ENCODE measurements at places on chromosomes 4 and X.

- DNase-seq, result peak; percentile 46
These were observed 57.7 kb downstream of the ARHGAP10 start for GRCh38 chr4:147789596-147789995.

DNA sequence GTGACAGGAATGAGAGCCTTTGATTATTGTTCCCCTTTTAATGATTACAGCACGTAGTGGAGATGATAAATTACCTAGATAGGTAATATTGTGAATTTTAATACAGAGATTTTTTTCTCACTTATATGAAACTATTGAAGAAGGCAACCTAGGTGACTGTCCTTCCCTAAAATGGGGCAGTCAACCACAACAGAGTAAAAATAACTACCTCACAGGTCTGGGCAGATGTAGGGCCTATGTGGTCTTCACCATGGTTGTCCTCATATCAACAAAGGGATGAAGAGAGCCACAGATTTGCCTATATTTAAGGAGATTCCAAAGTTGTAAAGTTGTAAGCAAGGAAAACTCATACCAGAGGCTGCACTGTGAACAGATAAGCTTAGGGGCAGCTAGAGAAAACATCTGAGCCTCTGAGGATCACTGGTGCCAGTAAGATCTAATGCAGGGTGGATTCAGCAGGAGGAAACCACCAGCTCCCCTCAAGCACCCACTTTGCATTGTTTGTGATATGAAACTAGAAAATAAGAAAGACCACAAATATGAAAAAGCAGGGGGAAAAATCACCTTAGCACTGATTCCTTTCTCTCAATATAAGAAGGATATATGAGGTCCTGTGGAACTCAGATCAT, 547.9 kb upstream of the GALNTL6 start:
- DNase-seq, result no peak

DNA sequence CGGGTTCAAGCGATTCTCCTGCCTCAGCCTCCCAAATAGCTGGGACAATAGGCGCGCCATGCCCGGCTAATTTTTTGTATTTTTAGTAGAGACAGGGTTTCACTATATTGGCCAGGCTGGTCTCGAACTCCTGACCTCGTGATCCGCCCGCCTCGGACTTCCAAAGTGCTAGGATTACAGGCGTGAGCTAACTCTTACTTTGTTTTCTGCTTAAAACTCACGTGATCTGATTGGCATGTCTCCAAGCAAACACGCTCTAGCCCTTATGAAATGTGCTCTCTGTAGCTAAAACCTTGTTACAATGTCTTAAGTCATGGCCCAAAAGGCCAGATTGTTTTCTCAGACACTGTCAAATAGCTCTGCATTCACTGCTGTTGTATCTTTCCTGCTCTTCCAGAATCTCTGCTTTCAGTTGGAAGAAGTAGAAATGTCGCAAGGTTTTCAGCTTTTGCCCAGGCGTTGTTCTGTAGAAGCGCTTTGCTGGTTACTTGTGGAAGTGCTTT, 39.7 kb upstream of the OGT start:
- DNase-seq, result peak; percentile 4

DNA sequence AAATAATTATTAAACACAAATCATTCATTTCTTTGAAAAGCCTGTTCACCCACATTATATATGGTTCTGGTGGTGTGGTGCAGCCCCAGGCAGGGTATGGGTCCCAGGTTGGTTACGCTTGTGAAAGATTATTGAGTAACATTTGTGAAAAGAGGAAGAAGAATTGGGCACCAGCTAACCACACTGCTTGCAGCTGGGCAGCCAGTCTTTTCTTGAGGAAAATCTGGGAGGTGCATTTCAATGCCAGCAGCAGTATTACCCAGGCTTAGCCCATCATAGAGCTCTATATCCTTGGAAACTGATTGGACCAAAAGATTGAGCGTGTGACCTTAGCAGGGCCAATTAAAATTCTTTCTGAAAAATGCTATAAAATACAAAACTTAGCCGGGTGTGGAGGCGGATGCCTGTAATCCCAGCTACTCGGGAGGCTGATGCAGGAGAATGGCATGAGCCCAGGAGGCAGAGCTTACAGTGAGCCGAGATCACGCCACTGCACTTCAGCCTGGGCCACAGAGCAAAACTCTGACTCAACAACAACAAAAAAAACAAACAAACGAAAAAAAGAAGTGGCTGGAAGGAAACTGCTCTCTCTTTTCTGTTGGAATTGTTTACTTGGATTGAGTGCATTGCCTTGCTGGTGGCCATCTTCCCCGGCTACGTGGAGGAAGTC, 9.7 kb upstream of the PLAC8 start:
- DNase-seq, result no peak

DNA sequence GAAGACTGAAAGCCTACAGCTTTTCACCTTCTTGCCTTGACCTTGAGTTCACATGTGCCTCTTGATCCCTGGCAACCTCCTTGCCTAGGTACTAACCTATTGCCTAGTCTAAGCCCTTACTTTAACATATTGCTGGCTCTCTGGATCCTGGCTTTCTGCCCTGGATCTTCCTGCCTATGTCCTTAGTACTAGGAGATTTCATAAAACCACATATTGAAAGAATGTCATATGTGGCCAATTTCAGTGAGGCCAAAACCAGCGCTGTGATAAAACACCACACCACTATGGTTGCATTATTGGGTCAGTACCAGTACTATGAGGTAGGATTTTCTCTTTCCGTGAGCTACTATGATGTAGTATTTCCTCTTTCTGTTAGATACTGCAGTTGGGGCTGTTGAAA, 80.4 kb downstream of the CT47B1 start:
- DNase-seq, result peak; percentile 34

- peak; percentile 70 for DNase-seq
These were observed 153.8 kb upstream of the RAPGEF2 start for GRCh38 chr4:158949099-158949498.

DNA sequence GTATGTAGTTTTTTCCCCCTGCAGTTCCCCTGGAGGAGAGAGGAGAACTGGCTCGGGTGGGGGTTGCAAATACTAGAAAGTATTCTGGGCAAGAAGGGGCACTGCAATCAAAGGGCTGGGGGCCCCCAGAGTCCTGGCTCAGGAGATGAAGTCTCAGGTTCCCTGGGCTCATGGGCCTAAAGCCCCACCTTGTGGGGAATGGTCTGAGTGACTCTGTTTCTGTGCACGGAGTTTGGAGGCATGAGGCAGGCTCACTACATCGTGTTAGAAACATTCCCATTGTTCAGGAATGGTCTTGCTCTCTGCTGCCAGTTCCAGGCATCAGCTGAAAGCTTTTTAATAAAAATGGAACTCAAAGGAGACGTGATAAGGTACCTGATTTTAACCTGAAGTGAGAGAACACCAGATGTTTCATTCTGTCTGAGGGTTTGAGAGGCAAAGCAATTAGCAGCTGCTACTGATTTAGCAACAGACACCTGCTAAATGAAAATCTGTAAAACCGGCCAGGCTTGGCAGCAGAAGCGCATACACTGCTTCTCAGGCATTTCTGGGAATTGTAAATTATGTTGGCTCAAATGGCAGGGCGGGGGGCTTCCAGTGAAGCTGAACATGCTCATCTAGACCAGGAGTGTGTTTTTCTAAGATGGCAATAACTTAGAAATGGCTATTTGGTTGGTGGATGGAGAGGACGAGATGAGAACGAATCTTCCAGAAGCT, 122.7 kb downstream of the TMEM164 start:
- peak; percentile 44 for DNase-seq

DNA sequence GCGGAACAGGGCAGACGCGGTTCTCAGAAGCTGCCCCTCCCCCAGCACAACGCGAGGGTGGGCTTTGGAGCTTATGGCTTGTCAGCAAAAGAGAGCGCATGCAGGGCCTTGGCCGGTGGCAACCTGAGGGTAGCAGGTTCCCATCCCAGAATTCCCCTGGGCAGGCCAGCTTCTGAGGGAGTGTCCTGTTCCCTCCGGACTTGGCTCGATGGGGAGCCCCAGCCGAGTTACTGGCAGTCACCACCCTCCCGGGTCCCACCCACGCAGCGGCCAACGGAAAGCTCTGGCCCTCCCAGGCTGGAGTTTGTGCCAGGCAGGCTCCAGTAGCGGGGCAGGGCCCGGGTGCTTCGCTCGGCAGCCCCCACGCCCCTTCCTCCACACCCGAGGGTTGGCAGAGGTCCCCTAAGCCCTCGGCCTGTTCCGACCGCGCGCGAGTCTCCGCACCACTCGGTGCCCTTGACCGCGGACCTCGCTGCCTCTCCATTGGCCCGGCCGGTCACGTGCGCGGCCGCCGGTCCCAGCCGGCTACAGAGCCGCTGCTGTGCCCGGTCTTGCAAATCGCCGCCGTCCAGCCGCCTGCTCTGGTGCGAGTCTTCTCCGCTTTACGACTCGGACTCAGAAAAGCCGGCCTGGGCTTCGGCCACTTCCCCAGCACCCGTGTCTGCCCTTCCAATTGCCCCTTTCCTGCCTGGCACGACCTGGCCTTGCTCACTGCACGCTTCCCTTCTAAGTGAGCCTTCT, 20.9 kb upstream of the MTM1 start:
- peak; percentile 59 for DNase-seq

GRCh38 chrX:44400588-44400987, 57.1 kb upstream of the EFHC2 start:
- DNase-seq, result peak; percentile 64

DNA sequence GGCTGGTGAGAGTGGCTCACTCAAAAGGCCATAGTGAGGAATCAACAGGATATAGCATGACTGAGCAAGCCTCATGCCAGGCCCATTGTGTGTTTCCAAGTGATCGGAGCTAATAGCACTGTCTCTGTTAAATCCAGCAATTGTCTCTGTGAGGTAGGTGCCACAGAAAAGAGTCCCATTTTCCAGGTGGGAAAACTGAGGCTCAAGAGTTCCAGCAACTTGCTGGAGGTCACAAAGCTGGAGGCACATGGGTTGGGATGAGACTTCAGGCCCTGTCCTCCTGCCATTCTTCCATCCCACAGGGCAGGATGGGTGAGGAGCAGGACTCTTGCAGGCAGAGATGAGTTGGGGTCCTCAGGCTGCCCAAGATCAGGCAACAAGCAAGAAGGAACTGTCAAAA, 1.1 kb upstream of the CYTL1 start:
- peak; percentile 56 for DNase-seq

- peak; percentile 71 for DNase-seq
These were observed 77.3 kb upstream of the NOCT start for GRCh38 chr4:138938366-138938690.

DNA sequence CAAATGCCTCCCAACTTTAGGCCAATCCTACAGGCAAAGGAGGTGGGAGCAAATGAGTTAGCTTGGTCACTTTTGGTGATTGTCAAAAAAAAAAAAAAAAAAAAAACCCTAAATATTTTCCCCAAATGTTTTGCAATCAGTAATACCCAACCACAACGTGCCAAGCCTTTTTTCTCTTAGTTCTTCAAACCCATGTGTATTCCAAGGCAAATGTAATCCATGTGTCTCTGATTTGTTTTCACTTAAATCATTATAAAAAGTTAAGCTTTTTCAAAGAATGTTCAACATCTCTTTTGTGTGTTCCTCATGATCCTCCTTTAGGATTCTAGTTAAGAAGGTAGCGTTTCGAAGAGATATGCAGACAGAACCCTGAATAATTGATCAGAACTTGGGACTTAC, 328.4 kb downstream of the PAPSS1 start:
- no peak for DNase-seq

- peak; percentile 24 for DNase-seq
These were observed 139.7 kb downstream of the MAML3 start for GRCh38 chr4:140014284-140014683.

GRCh38 chr4:1012034-1012739, 761 bp downstream of the FGFRL1 start:
- DNase-seq, result peak; percentile 50

DNA sequence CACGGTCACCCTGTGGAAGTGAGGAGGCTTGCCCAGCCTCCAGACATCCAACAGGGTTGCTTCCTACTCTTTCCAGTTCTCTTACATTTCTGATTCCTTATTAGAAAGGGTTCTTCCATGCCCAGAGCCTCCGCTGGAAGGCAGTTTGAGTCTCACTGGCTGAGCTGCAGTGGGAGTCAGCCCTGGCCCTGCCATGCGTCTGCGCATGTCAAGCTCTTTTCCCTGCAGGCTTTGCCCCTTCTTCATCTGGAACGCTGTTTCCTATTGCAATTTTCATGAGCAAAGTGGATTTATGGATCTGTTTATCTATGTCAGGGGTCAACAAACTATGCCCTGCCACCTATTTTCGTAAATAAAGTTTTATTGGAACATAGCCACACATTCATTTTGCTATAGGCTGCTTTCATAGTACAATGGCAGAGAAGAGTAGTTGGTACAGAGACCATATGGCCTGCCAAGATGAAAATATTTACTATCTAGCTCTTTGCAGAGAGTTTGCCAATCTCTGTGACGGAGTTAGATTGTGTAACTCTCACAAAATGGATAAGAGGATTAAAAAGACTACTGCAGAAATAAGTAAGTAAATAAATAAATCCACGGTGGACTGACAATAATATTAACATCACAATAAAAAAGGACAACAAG, 3.9 kb upstream of the CHRNA9 start:
- DNase-seq, result no peak

- no peak for DNase-seq
These were observed 5.8 kb upstream of the SEPTIN11 start for GRCh38 chr4:76943790-76944189.

DNA sequence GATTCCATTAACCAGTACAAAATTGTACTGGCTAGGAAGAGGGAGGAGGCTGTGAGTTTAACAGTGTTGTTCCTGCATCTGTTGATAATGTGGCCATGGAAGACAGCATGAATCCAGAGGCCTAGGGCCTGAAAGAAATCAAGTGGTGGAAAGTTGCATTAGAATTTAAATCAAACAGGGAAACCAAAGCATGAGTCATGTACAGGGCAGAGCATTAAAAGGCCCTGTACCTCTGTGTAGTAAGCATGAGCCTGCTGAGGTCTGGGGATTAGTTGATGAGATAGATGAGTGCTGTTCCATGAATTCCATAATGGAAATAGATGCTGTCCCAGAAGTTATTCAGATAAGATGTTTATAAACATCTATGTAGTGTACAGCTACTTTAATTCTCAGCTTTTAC, 58.3 kb downstream of the MID1IP1 start:
- DNase-seq, result no peak

DNA sequence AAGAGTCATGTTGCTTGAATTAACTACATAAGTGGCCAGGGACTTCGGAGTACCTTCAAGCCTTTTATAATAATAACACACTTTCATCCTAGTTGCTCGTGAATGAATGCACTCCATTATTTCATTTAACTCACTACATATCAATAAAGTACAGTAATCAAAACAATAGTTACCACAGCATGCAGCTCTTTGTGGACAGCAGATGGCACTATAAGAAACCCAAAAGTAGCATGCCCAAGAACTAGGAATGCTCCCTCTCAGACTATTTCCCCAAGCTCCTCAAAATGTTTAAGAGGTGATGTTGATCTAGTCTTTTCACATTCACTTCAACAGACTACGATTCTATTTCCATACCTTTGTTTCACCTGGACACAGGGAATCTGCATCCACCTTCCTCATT, 500.8 kb upstream of the DIAPH2 start:
- DNase-seq, result peak; percentile 21

DNA sequence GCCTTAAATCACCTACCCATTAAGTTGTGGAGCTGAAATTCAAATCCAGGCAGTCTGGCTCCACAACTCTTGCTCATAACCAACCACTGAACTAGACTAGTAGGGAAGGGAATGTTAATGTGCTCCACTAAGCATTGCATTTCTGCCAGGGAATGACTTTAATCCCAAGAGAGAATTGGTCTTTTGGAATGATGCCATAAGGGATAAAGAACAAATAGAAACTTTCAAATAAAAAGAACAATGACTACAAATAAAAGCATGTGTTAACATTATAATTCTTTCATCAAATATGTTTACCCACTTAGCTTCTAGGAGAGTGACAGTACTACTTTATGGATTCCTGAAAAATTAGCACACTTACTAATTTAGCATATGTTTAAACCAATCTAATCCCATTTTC, 905.9 kb downstream of the CENPC start:
- no peak for DNase-seq

Measured in dermis blood vessel endothelial cell (primary cell).